Cardiac septum (tissue), 1 donor: ENCODE measurements at places on chromosomes 2 and 18.

DNA sequence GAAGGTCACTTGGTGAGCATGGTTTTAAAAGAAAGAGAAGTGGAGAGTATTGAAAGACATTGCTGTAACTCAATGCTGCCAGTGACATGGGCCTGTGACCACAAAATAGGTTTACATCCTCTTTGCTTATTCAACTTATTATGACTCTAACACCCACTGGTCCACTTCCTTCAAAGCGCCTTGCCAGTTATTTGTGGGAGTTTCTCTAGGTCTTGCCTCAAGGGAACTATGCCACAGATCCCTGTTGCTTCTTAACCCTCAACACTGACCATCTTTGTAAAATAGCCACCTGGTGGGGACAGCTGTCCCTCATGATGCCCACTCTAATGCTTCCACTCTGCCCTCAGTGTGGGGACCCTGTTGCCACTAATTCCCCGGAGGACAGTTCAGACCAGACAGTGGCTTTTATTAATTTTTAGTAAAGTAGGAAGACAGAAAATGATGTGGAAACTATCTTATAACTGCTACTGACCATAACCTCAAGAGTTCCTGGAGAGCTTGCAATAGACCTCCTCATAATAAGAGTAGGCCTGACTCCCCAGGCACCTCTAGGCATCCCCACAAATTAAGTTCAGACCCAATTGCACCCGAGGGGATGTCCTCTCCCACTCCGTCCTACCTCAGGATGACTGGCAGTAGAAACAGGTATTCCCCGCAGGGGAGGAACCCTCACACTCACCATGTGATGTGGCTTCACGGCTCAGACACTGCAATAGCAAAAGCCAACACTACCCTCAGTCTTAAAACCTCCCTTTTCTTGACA, 31.3 kb upstream of the SLC25A52 start:
- no peak for DNase-seq

DNA sequence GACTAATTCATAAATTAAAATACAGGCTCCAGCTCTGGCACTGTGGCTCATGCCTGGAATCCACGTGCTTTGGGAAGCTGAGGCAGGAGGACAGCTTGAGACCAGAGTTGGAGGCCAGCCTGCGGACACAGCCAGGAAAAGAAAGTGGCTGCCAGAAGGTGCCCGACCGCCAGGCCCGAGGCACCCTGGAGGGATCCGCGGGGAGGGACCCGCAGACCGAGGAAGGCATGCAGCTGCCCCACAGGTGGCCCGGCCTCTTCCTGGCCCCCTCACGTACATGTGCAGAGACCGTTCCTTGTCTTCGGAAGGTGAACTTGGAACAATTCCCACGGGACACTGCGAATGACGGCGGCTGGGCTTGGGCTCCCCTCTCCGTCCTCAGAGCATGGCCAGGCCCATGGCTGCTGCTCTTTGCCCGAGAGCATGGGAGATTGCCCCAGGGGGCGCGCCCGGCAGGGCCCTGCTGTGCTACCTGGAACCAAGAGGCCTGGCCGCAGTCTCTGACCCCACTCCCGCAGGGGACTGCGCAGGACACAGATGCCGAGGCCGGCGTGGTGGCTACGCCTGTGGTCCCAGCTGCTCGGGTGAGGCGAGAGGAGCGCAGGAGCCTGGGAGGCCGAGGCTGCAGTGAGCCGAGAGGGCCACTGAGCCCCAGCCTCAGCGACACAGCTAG, 55.6 kb upstream of the IMP4 start:
- no peak for DNase-seq

DNA sequence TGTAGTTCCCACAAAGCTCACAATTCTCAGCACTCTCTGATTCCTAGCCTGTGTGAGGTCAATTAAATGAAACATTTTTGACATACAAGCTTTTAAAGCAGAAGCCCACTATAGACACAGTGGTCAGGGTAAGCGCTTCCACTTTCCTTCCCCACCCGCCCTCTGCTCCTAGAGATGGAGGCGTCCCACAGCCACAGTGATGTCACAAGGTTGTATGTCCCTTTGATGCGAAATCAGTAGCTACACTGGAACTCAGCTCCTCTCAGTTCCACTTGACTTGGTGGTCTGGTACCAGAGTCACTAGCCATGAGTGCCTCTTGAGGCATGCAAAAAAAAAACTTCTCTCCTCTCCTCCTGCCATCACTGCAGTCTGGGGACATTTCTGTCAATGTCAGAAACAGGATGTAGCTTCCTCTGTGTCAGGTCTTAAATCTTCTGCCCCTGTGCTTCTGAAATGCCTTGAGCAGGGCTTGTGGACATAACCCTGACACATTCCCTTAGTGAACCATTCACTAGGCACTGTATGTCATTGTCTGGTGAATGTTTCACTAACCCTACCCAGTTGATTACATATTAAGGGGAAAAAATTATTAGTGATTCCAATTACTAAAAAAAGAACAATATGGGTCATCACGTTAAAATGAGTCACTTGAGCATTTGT, 7.8 kb downstream of the SULT1C4 start:
- no peak for DNase-seq

DNA sequence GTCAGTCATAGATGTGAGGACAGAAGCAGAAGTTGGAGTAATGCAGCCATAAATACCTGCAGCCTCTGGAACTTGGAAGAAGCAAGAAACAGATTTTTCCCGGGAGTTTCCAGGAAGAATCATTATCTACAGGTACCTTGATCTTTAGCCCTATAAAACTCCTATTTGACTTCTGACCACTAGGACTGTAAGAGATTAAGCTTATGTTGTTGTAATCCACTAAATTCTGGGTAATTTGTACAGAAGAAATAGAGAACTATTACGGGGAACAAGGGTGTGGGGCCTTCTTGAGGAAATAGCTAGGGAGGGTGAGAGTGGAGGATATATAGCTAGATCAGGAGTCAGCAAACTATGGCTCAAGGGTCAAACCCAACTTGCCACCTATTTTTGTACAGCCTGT, 353.2 kb downstream of the SLC4A3 start:
- DNase-seq: no peak

- DNase-seq: no peak
Measured at GRCh38 chr18:74266161-74266560, 25.6 kb downstream of the CYB5A start.

DNA sequence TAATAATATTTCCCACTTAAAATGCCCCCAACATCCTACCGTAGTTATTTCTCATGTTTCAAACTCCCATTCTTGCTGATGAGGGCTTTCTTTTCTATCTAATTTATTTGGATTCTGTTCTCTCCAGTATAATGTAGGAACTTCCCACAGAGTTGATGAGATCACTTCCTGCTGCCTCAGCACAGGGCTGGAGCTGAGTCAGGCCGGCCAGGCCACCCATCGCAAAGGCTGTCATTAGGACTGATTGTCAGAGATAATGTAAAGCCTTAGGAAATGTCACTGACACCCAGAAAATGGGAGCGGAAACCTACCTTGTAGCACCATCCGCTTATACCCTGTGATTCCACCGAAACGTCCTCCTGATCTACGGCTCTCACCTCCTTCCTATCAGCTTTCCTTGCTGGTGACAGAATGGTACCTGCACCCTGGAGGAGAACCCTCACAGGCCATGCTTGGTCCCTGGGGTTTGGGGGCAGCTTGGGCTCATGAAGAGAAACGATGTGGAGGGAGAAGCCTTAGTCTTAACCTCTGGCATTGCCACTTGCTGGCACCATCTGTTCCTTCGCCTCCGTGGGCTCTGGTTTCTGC, 672.8 kb upstream of the ID2 start:
- DNase-seq: no peak

- DNase-seq: no peak
Measured at GRCh38 chr2:18966131-18966530, 376.8 kb upstream of the NT5C1B start.
